ENCODE measurements at places on chromosomes 5 and 9. TPM values are rescaled to one million over a fixed set of nuclear protein-coding genes. Genes with fewer than 3 reads are reported as not detected.
A peak's percentile ranks its signal among the peaks of the same experiment; 100 is the strongest.

LRRC19 gene
- not detected for total RNA-seq

PTGS1 gene
- 0.22 TPM for total RNA-seq

EDIL3 gene
- 5.6 TPM for total RNA-seq

FOXD4 gene
- 0.50 TPM for total RNA-seq

DNA sequence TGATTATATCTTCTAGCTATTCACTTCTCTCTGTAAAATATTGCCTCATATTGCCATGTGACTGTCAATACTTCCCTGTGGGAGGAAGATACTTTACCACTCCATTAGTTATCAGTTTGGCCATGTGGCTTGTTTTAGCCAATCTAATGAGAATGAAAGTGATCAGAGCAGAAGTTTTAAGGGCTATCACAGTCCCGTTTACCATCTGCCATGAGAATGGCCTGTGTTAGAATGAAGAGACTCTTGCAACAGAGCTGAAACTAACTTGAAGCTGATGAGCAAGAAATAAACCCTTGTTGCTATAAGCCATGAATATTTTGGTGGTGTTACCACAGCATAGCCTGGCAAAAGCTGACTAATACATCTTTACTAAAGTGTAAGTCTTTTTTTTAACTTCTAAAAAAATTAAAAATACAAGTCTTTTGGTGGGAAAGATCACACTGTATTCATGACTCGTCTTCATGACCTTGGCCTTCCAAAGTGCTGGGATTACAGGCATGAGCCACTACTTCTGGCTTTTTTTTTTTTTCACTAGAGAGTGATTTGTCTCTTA, 68.0 kb upstream of the CTNNA1 start:
- no peak overlapping the region for H3K4me3 ChIP-seq
- H3K4me1 ChIP-seq: no peaks in the 10 kb centered on the region
- no peak for DNase-seq
- H3K27me3 ChIP-seq: no peaks in the 10 kb centered on the region

DNA sequence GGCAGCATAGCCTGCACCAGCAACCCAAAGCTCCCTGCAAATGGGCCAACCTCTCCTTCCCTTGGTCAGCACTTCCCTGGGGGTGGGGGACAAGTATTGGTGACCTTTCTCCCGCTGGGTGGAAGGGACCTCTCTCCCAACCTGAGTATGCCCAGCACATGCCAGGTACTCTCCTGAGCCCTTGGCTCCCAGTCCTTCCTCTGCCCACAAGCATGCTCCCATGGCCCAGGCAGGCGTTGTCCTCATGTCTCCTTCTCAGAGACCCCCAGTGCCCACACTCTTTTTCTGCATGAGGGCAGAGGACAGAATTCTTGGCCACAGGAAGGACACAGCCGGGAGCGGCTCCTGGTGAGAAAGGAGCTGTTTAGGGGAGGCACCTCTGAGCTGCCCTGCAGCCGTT, 60.3 kb downstream of the PHF2 start:
- H3K4me1 ChIP-seq: no peaks in the 10 kb centered on the region
- no peak overlapping the region for H3K27ac ChIP-seq
- peaks cover 51% of the 10 kb centered on the region for H3K36me3 ChIP-seq
- H3K27me3 ChIP-seq: no peaks in the 10 kb centered on the region

DNA sequence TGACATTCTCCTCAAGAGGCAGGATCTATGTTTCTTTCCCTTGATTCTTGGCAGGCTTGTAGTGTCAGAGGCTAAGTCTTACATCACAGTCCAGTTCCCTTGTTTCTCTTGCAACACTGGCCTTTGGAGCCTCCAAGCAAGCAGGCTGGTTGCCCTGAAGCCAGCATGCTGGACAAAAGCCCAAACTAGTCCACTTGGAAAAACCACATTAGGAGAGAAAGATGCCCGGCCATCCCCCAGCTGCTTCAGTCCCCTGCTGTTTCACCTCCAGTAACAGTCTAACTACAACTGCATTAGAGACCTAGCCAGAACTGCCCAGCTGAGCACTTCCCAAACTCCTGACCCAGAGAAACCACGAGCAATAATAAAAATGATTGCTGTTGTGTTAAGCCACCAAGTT, 87.6 kb downstream of the ADAMTS6 start:
- no peaks in the 10 kb centered on the region for H3K27me3 ChIP-seq
- no peak overlapping the region for H3K27ac ChIP-seq
- no peaks in the 10 kb centered on the region for H3K4me1 ChIP-seq
- DNase-seq: no peak

DNA sequence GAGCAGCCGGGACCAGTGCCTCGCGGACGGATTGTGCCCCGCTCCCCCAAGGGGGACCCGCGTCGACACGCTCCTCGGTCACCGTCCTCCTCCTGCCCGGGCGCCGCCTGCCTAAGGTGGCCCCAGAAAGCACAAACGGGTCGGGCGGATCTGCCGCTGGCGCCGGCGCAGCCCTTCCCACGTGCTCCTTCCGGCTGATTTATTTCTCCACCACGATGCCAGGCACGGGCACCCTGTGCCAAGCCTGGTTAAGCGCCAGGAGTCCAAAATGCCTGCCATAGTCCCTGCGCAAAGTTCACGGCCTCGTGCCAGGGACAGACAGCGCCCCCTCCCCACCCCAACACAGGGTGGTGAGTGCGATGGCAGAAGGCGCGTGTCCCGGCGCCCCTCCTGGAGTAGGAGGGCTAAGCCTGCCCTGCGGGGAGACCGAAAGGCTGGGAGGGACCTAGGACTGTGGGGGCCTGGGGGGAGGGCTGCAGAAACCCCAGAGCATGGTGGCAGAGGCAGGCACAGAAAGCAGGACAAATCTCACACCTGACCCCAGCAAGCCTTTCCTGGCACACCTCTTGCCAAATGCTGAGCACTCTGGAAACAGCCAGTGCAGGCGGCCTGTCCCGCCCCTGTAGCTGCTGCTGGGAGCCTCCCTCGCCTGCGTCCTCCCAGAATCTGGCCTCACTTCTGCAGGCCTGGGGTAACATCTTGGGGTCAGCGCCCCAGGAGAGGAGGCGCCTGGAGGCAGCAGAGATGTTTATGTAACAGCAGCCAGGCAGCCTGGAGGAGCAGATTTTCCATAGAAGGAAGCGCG, 1.1 kb upstream of the NOTCH1 start:
- peaks cover 19% of the 10 kb centered on the region for H3K4me1 ChIP-seq
- peak overlapping the region; percentile 71 for H3K4me3 ChIP-seq
- H3K36me3 ChIP-seq: peaks cover 2% of the 10 kb centered on the region
- H3K27ac ChIP-seq: peak overlapping the region; percentile 67
- DNase-seq: no peak
- peaks cover 2% of the 10 kb centered on the region for H3K27me3 ChIP-seq

GRCh38 chr5:136201870-136202269, 8.9 kb upstream of the SMIM32 start:
- no peak for DNase-seq
- peaks cover 5% of the 10 kb centered on the region for H3K4me1 ChIP-seq
- H3K36me3 ChIP-seq: peaks cover 5% of the 10 kb centered on the region

GRCh38 chr5:1443171-1443570, 2.1 kb downstream of the SLC6A3 start:
- peaks cover 2% of the 10 kb centered on the region for H3K4me1 ChIP-seq
- no peak overlapping the region for H3K27ac ChIP-seq
- H3K4me3 ChIP-seq: no peak overlapping the region
- no peak for DNase-seq
- H3K27me3 ChIP-seq: peaks cover 78% of the 10 kb centered on the region

DNA sequence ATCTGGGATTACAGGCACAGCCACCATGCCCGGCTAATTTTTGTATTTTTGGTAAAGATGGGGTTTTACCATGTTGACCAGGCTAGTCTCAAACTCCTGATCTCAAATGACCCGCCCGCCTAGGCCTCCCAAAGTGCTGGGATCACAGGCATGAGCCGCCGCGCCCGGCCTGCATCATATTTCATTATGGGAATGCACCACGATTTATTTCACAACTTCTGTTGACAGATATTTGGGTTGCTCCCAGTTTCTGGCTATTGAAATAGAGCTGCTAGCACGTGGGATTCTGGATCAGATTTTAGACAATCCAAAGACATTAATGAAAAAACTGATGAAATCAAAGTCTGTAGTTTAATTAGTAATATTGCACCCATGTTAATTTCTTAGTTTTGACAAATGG, 48.4 kb upstream of the FUBP3 start:
- H3K27me3 ChIP-seq: peaks cover 22% of the 10 kb centered on the region
- no peak overlapping the region for H3K27ac ChIP-seq
- H3K36me3 ChIP-seq: no peaks in the 10 kb centered on the region
- H3K4me3 ChIP-seq: no peak overlapping the region

- H3K4me1 ChIP-seq: no peaks in the 10 kb centered on the region
- H3K27me3 ChIP-seq: no peaks in the 10 kb centered on the region
- no peak overlapping the region for H3K4me3 ChIP-seq
- DNase-seq: no peak
- no peaks in the 10 kb centered on the region for H3K36me3 ChIP-seq
Observed at GRCh38 chr9:89372230-89372816, 54.0 kb downstream of the SECISBP2 start.

GRCh38 chr5:68220914-68221313, 5.4 kb downstream of the PIK3R1 start:
- no peak overlapping the region for H3K27ac ChIP-seq
- H3K4me3 ChIP-seq: no peak overlapping the region
- no peaks in the 10 kb centered on the region for H3K27me3 ChIP-seq
- peaks cover 53% of the 10 kb centered on the region for H3K4me1 ChIP-seq
- peaks cover 7% of the 10 kb centered on the region for H3K36me3 ChIP-seq
- no peak for DNase-seq

DNA sequence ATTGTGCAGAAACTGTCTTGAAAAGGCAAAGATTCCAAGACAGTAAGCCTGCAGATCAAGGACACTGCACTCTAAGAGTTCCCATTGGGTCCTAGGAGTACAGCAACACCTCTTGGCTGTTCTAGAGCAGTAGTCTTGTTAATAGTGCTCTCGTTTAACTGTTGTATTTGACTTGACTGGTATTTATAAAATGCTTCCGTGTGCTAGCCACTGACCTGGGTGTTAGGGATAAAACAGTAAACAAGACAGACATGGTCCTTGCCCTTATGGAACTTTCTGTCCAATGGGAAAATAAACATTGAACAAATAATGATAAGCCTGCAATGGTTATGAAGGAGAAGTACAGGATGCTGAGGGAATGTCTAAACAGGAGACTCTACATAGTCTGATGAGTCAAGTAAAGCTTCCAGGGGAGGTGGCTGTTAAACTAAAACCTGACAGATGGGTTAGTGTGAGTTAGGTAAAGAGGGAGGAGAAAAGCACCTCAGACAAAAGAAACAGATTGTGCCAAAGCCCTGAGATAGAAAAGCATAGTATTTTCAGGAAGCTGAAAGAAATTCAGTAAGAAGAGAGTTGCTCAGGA, 33.3 kb downstream of the TDRD7 start:
- no peak for DNase-seq
- H3K4me1 ChIP-seq: peaks cover under 1% of the 10 kb centered on the region
- H3K27ac ChIP-seq: no peak overlapping the region
- no peaks in the 10 kb centered on the region for H3K27me3 ChIP-seq

DNA sequence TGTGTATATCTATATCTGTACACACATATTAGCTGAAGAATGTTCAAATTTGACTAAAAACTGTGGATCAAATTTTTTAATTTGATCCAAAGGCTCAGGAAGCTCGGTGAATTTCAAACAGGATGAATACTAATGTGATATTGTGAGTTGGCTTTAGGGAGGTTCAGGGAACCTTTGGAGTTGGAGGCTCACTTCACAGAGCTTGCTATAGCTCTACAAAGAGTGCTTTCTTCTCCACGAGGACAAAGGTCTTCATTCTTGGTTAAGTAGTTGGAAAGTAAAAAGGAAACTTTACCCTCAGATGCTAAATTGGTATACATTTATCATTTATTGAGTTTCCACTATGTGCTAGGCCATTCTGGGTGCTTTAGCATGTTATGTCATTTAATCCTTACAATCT, 36.3 kb upstream of the MTAP start:
- H3K4me1 ChIP-seq: peaks cover 10% of the 10 kb centered on the region
- no peaks in the 10 kb centered on the region for H3K36me3 ChIP-seq
- H3K4me3 ChIP-seq: no peak overlapping the region
- peaks cover 8% of the 10 kb centered on the region for H3K27me3 ChIP-seq
- no peak overlapping the region for H3K27ac ChIP-seq

DNA sequence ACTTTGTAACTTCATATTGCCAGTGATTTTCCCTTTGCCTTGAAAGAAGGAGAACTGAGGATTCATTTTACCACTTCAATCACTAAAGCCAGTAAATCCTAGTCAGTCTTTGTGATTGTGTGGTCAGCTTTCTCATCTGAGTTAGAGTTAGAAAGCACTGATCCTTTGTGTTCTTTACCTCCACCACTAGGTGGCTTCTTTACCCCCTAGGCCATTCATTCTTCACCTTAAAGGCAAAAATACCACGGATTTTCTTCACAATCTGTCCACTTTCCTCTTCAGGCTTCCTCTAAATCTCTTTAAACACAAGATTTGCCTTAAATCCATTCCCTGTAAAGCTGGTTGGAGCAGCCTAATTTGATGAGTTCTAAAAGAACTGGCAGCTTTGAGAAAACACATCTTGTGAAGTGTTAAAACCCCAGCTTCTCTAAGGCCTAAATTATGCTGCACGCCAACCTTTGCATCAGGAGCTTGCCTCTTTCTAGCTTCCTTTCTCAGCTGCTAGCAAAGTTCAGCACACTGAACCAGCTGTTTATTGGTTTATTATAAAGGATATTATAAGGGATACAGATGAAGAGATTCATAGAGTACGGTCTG, 20.4 kb downstream of the BDP1 start:
- no peaks in the 10 kb centered on the region for H3K27me3 ChIP-seq
- no peaks in the 10 kb centered on the region for H3K4me1 ChIP-seq
- H3K36me3 ChIP-seq: peaks cover 22% of the 10 kb centered on the region
- no peak for DNase-seq
- peak overlapping the region; percentile 41 for H3K27ac ChIP-seq

DNA sequence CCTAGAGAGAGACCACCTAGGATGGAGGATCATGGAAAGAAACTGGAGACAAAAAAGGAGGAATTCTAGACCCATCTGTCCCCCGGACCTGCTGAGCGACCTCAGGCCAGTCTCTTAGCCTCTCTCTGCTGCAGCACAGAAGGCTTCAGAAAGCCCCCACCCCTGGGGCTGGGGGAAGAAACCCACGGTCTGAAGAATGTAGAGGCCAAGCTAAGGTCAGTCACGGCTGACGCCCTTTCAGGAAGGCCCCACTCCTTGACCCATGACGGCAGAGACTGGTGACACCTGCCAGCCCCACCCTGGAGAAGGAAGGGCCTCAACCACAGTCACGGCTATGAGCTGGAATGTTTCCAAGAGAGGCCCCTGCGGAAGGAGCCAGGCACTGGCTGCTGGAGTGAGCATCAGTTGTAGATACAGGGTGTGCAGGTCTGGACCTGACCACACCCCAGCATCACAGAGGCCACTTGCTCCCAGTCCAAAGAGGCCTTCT, 120.5 kb upstream of the BOD1 start:
- H3K27me3 ChIP-seq: peaks cover 10% of the 10 kb centered on the region
- peaks cover 8% of the 10 kb centered on the region for H3K4me1 ChIP-seq
- DNase-seq: no peak
- H3K4me3 ChIP-seq: no peak overlapping the region

- H3K4me3 ChIP-seq: no peak overlapping the region
- H3K4me1 ChIP-seq: peaks cover 18% of the 10 kb centered on the region
- H3K27me3 ChIP-seq: no peaks in the 10 kb centered on the region
- DNase-seq: no peak
Observed at GRCh38 chr5:109307951-109308350, 101.8 kb downstream of the PJA2 start.

Measured in progenitor cell of endocrine pancreas (in vitro differentiated cells).